ENCODE measurements at places on chromosomes 4 and X.

GRCh38 chr4:158202481-158202880 lies 7.8 kb upstream of the TMEM144 start:
- no peak for DNase-seq

- DNase-seq: no peak
Observed at GRCh38 chr4:104973708-104974107, 173.0 kb upstream of the TET2 start.

DNA sequence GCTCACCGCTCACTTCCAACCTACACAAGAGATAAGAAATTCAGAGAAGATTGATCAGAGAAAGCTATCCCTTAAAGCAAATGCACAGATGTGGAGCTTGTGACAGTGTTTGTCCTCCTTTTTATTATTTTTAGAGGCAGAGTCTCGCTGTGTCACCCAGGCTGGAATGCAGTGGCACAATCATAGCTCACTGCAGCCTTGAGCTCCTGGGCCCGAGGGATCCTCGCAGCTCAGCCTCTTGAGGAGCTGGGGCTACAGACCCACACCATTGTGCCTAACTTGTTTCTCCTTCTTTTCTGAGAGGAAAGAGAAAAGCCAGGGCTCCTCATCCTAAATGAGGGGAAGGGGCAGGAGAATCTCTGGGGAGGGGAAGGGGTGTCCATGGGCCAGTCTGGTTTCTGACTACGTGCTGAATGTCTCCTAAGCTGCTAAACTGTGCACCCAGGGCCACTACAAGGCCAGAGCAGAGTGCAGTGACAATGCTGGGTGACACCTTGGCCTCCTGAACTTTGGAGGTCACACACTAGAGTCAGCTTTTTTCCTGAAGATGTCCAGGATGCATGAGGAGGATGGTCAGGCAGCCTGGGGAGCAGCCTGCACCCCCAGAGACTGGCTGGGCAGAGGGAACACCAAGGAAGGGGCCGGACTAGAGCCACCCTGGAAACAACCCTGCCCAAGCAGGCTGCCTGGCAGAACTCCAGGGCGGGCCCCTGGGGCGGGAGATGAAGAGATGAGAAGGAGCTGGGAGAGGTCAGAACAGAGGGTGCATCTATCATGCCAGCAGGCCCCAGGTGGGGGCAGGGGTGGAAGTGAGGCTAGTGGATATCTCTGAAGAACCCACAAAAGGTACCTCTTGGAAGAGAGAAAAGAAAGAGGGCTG lies 55.5 kb upstream of the PROM1 start:
- DNase-seq: no peak

- DNase-seq: no peak
Observed at GRCh38 chr4:182978152-182978827, 61.1 kb upstream of the DCTD start.

DNA sequence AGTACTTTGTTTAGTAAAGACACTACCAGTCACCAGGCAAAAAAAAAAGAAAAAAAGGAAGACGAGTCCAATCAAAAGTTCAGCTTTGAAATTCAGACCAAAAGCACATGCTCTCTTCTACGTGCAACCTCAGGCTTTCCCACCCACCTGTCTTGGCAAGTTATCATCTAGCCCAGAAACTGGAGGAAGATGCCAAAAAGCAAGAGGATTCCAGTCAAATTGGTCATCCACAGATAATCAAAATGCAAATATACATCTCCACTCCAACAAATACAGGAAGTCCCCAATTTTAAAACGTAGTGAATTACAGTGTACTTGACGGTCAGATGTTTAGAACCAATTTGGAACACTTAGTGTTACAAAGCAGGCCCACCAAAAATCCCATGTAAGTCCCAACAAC lies 96.5 kb downstream of the PALLD start:
- no peak for DNase-seq

DNA sequence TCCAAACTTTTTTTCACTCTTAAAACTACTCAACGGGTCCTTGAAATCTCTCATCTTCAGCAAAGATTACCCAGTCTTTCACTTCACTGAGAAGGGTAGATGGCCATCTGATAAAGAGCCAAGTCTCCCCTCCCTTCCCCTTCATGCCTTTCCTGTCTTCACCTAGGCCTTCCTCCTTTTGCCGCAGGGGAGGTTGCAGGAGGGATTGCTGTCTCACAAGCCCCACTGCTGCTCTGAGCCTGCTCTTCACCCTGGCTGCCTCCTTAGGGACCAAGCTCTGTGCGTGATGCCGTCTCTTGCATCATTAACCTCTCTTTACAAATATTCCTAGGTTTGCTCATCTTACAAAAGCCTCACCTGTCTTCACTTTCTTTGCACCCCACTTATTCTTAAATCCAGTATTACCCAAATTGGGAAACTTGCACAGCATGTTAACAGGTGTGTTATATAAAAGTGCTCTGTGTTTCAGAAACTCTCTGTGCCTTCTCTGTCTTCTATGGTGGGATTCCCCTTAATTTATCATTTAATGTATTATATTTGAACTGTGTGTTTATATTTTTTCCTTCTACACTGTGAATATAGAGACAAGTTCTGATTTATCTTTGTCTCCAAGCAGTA lies 3.8 kb downstream of the ZFX start:
- DNase-seq: no peak

- DNase-seq: no peak
Observed at GRCh38 chr4:3030566-3031356, 43.6 kb downstream of the HTT-AS start.

- DNase-seq: no peak
Observed at GRCh38 chrX:72621625-72622485, 49.2 kb upstream of the HDAC8 start.

DNA sequence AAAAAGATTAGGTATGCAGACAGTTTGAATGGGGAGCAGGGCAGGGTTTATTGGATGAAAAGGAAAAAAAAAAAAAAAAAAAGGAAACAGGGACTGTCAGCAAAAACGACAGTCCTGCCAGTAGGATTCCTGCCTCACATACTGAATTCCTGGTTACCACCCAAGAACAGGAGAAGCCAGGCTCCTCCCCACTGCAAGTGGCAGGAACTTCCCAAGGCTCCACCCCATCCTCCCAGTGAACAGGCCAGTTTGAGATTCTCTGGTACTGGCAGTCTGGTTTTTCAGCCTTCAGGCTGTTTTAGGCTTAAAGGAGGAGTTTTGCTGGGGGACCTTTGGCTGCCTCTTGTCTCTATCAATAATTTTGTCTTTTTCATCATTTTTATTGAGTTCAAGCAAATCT lies 360.0 kb upstream of the CXorf51A start:
- DNase-seq: no peak

- DNase-seq: no peak
Observed at GRCh38 chrX:56397636-56398035, 165.5 kb downstream of the KLF8 start.

GRCh38 chr4:88524171-88524570 lies 595 bp upstream of the PYURF start:
- no peak for DNase-seq

DNA sequence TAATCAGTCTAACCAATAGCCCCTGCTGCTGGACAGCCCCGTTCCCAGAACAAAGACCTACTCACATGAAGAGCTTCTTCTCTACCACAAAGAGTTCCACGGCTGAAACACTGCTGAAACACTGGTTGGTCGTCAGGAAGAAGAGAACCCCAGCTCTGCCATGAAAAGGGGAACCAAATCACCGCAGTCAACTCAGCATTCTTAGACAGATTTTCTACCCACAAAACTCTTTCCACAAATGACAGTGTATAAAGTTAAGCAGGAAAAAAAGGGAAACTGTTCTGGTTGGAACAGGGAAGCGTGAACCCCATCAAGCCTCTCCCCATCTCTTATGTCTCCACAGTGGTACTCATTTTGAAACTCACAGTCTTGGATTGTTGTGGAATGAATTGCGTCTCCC lies 57.3 kb downstream of the ABCG2 start:
- no peak for DNase-seq

DNA sequence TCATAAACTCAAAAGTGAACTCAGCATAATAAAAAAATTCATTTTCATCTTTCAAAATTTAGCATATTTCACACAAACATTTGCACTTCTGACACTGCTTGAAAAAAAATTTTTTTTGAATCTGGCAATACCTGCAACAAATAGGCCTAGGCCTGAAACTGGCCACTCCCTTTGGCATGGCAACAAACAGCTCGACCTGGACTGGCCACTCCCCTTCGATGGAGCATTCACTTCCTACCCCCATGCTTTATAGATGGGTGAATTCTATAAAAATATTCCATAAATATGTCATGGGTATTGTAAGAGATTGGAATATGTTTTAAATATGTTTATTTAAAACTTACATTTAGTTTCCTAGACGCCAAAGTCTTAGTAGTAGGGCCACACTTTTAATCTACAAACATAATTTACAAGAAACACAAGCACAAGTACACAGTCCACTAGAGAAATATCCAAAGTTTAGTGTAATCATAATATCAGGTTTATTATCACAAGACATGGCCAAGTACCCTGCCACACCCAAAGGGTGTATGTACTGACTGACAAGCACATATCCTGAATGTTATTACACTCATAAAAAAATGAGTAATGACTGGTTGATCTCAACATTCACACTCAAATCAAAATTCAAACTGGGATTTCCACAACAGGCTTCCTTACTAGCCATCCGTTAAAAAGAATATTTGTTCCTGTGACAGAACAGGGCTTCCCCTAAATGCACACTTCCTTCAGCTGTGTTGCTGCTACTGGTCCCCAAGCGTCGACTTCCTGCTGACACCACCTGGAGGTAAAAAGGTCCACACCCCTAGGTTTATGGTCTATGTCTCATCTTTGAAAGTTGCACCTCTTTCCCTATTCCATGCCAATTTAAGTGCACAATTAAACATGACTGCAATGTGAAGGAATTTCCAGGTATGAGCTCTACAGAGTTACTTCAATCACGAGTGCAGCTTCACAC lies 271.5 kb downstream of the NR3C2 start:
- no peak for DNase-seq

DNA sequence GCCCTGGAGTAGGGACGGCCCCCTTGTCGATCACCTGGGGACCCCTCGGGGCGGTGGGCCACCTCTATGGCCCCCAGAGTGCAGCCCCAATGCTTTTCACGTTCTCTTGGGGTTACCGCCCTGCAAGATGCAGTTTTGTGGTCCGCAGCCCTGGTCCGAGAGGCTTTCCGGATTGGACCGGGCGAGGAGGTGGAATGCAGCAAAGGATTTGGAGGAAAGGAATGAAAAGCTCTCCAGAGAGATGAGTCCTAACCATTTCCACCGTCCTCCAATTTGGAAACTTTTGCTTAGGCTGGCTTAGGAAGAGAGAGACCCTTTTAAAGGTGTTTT lies 601 bp downstream of the SLC25A43 start:
- no peak for DNase-seq

GRCh38 chrX:54427837-54428424 lies 12.3 kb upstream of the TSR2 start:
- DNase-seq: no peak

- no peak for DNase-seq
Observed at GRCh38 chrX:100830547-100830946, 10.4 kb downstream of the CSTF2 start.

- DNase-seq: no peak
Observed at GRCh38 chr4:66482186-66482585, 811.9 kb upstream of the EPHA5 start.

GRCh38 chrX:25925946-25926345 lies 212.2 kb upstream of the MAGEB18 start:
- no peak for DNase-seq

GRCh38 chr4:165208221-165208652 lies 876 bp downstream of the KLHL2 start:
- DNase-seq: no peak

- DNase-seq: no peak
Observed at GRCh38 chr4:152102436-152103000, 341.7 kb upstream of the GATB start.

- DNase-seq: no peak
Observed at GRCh38 chr4:176709417-176709816, 83.3 kb downstream of the VEGFC start.

DNA sequence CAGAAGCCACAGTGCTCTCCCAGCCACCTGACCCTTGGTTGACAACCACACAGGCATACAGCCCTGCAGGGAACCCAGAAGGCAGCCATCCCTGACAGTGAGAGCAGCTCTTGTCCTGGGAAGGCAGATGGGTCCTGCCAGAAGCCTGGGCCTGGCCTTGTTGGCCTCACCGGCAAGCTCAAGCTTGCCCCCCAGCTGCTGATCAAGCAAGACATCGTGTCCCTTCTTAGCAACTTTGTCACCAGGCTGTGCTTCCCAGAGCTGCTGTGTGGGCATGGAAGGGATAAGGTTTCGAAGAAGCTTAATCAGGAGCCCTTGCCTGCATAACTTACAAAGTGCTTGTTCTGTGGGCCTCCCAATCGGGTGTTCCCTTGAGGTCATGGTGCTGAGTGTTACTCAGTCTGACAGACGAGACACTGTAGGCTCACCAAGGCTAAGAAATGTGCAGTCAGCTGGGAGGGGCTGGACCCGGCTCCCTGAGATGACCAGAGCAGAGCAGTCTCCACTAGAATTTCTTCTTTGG lies 6.8 kb upstream of the ABLIM2 start:
- DNase-seq: no peak

DNA sequence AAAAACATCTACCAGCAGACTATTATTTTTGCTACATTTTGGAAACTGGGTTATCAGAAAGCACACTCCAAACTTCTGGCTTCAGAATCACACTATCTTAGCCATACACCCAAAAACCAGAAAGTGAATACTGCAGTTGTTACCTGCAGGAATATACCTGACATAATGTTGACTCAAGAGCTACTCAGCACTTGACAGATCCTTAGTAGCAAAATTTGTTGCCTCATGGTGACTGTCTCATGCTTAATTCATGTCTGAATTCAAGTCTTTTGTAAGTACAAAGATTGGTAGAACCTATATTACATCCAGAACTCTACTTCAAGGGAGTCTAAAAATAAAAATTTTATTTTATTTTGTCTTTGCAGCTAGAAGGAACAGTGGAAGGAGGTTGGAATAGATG lies 140.2 kb upstream of the GYPA start:
- DNase-seq: no peak

DNA sequence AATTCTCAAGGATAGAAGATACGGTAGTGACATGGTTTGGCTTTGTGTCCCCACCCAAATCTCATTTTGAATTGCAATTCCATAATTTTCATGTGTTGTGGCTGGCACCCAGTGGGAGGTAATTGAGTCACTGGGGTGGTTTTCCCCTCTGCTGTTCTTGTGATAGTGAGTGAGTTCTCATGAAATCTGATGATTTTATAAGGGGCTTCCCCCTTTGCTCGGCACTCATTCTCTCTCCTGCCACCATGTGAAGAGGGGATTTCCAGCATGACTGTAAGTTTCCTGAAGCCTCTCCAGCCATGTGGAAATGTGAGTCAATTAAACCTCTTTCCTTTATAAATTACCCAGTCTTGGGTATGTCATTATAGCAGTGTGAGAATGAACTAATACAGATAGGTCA lies 8.5 kb upstream of the SPANXN4 start:
- no peak for DNase-seq

- no peak for DNase-seq
Observed at GRCh38 chrX:113849408-113849807, 734.5 kb upstream of the HTR2C start.

- DNase-seq: no peak
Observed at GRCh38 chrX:38426785-38427184, 74.4 kb downstream of the OTC start.

GRCh38 chr4:86927843-86928395 lies 6.9 kb upstream of the AFF1 start:
- DNase-seq: no peak
